ENCODE measurements at places on chromosomes 2 and 18.

- no peak for DNase-seq
Observed at GRCh38 chr2:185802926-185803325, 64.3 kb downstream of the FSIP2 start.

- DNase-seq: no peak
Observed at GRCh38 chr2:88067189-88067588, 436 bp upstream of the SMYD1 start.

- no peak for DNase-seq
Observed at GRCh38 chr2:130754811-130755210, 529 bp upstream of the AMER3 start.

DNA sequence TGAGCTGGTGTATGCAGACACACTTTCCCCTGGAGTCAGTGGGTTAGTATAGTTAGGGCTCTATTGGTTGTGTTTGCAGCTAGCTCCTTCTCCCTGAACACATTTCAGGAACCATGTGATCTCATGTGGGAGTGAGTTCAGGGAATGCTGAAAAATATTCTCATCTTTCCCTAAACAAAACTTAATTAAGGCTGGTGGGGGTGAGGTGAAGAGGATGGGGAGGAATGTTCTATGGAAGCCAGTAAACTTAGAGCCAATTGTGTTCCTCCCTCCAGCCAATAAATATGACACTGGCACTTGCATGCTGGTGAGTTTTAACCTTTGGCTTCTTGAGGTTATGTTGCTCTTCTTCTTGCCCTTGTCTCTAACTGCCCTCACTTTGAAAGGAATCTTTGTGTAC lies 952 bp downstream of the MGAT5 start:
- DNase-seq: no peak

DNA sequence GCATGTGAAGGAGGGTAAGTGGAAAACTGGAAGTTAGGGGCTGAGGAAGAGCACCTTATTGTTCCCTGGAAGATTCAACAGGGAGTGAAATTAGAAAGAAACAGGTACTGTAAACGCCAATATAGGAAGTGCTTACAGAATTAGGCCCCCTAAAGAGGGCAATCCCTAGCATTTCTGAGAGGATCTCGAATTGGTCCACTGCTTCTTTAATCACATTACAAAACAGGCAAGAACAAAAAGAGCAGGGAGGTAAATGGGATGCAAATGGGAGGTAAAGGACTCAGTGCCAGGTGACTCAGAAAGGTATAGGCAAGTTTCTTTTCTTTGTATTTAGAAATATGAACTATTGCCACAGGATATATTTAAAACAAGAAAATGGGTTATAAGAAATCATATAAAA lies 116.4 kb upstream of the FANCL start:
- DNase-seq: no peak

DNA sequence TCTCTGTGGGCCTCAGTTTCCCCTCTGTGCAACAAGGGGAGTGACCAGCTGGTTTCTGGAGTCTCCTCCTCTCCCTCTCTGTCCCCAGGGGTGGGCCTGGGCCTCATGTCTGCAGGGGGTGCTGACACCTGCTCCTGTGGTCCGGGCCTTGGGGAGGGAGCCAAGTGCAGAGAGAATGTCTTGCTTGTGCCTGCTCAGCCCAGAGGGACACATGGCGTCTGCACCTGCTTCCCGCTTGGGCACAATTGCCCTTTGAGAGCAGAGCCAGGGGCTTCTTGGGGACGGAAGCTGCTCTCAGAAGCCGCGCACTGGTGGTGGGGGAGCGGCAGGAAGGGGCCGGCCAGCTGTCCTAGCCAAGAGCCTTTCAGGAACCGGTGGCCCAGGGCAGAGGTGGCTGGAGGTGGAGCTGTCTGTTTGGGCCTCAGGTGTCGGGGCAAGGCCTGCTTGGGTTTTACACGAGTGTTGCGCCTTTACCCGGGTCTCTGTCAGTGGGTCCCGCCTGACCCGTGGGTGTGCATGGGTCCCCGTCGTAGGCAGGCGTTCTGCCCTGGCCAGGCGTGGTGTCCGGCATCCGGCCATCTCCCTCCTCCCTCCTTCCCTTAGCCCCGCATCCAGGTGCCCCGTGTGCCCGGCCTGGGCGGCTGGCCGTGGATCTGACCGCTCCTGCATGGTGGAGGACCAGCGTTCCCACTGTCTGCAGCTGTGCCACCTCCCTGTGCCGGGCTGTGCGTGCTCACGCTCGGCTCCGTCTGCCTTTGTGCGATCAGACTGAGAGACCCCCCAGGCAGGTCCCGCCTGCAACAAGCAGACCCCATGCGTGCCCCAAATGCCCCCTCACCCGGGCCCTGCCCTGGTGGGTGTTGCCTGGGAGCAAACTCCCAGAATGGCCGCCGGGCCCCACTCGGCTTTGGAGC lies 4.0 kb downstream of the NEU4 start:
- no peak for DNase-seq

All from NCI-H1417 (cell line).